Mesenchymal stem cell (in vitro differentiated cells and primary cell): ENCODE measurements at places on chromosomes 7 and 10.

DNA sequence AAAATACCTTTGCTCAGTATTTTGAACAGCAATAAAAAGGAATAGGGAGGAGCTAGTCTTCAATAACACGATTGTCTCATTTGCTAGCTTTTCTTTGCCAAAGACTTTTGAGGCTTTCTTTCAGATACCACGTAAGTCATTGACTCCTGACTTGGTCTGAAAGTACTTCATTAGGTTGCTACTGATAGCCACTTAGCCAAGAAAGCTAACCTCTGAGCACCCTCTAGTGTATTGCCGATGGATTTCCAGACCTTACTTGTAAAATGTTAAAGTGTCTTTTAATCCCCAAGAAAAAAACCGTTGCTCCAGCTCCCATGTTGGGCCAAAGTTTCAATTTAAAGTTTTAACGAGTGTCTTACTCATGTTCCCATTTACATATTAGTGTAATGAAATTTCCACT lies 63.4 kb upstream of the STRIP2 start:
- H3K4me3 ChIP-seq = no peak overlapping the region
- peaks cover 3% of the 10 kb centered on the region for H3K4me1 ChIP-seq
- H3K27ac ChIP-seq = no peak overlapping the region
- H3K36me3 ChIP-seq = no peaks in the 10 kb centered on the region
- no peak for DNase-seq

- no peak overlapping the region for H3K4me3 ChIP-seq
- H3K36me3 ChIP-seq = peaks cover 8% of the 10 kb centered on the region
Measured at GRCh38 chr7:128814499-128814898, 15.7 kb upstream of the FLNC start.

- no peaks in the 10 kb centered on the region for H3K27me3 ChIP-seq
- H3K27ac ChIP-seq = no peak overlapping the region
- peaks cover 14% of the 10 kb centered on the region for H3K4me1 ChIP-seq
- DNase-seq = peak; percentile 23
- H3K36me3 ChIP-seq = peaks cover 16% of the 10 kb centered on the region
- no peak overlapping the region for H3K4me3 ChIP-seq
Measured at GRCh38 chr10:122495406-122496340, 34.3 kb downstream of the HTRA1 start.

GRCh38 chr10:88926566-88927415 lies 25.8 kb downstream of the ACTA2 start:
- H3K4me3 ChIP-seq = peak overlapping the region; percentile 57

GRCh38 chr10:70927189-70927943 lies 39.0 kb upstream of the PCBD1 start:
- H3K36me3 ChIP-seq = no peaks in the 10 kb centered on the region
- H3K4me3 ChIP-seq = no peak overlapping the region
- DNase-seq = no peak
- H3K27ac ChIP-seq = no peak overlapping the region

DNA sequence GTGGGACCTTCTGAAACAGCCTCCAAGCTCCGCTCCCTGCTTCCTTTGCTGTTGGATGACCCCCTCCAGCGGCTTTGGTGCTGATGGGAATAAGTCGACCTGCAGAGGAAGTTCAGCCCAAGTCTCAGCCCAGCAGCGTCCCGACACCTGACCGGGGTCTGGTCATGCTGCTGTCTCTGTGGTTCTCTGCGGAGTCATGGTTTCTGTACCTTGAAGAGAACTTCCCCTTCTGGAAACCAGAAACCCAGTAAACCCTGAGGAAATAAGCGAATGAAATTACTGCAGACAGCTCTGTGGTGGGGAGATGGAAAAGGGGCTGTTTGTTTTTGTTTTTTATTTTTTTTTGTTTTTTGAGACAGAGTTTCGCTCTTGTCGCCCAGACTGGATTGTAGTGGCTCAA lies 18.3 kb upstream of the ZNF12 start:
- peaks cover 7% of the 10 kb centered on the region for H3K27me3 ChIP-seq
- no peak overlapping the region for H3K4me3 ChIP-seq
- no peak for DNase-seq
- no peaks in the 10 kb centered on the region for H3K36me3 ChIP-seq
- no peak overlapping the region for H3K27ac ChIP-seq
